Fibroblast of gingiva (primary cell): ENCODE measurements at places on chromosomes 3 and 15.

GRCh38 chr15:39834256-39834655 is 51.6 kb upstream of the FSIP1 start:
- peak; percentile 61 for DNase-seq

DNA sequence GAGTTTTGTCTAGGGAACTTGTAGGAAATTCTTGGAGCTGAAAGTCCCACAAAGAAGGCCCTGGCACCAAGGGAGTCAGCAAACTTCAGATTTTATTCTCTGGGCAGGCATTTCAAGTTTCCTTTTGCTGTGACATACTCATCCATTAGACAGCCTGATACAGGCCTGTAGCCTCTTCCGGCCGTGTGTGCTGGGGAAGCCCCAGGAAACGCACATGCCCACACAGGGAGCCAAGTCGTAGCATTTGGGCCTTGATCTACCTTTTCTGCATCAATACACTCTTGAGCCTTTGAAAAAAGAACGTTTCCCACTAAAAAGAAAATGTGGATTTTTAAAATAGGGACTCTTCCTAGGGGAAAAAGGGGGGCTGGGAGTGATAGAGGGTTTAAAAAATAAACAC is 15.0 kb downstream of the TIGIT start:
- no peak for DNase-seq

GRCh38 chr3:53545310-53545995 is 51.0 kb downstream of the CACNA1D start:
- DNase-seq = no peak

DNA sequence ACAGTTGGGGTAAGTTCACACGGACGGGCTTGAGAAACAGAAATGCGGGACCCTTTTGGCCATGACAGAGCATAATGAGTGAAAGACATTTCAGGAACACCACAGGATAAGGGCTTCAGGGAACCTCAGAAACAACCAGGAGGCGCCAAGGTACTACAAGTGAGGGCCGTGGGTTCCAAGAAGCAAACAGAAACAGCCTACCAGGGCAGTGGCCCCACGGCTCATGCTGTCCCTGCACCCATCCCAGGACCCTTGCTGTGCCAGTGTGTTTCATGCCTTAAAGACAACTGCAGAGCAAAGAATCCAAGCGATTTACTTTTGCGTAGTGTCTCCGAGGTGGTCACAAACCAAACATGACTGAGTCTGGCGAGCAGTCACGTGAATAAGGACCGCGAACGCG is 54.0 kb downstream of the RUBCN start:
- DNase-seq = no peak

DNA sequence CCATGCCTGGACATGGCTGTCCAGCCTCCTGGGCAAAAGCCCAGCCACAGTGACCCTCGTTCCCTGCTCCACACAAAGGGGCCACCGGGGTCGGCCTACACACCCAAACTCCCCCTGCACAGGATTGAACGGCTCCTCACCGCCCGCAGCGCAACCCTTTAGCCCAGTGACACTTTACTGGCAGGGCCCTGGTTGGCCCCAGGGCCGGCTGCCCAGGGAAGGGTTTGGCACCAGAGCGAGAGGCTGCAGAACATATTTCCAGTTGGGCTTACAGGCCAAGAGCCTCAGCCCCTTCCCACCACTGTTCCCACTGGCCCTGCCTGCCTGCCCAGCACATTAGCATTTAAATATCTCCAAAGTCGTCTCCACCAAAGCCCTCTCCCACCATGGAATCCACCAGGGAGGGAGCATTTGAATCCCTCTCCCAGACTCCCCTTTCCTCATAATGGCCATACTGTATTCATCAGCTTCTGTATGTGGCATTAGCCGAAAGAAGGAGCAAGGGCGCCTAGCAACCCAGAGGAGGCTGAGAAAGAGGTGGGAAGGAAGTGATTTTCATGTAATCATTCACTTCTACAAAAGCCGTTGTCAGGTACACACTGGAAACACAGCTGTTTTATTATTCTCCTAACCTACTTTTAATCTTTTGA is 85.4 kb downstream of the SLC6A11 start:
- no peak for DNase-seq

GRCh38 chr3:46193436-46193835 is 14.7 kb downstream of the CCR1 start:
- DNase-seq = peak; percentile 34

DNA sequence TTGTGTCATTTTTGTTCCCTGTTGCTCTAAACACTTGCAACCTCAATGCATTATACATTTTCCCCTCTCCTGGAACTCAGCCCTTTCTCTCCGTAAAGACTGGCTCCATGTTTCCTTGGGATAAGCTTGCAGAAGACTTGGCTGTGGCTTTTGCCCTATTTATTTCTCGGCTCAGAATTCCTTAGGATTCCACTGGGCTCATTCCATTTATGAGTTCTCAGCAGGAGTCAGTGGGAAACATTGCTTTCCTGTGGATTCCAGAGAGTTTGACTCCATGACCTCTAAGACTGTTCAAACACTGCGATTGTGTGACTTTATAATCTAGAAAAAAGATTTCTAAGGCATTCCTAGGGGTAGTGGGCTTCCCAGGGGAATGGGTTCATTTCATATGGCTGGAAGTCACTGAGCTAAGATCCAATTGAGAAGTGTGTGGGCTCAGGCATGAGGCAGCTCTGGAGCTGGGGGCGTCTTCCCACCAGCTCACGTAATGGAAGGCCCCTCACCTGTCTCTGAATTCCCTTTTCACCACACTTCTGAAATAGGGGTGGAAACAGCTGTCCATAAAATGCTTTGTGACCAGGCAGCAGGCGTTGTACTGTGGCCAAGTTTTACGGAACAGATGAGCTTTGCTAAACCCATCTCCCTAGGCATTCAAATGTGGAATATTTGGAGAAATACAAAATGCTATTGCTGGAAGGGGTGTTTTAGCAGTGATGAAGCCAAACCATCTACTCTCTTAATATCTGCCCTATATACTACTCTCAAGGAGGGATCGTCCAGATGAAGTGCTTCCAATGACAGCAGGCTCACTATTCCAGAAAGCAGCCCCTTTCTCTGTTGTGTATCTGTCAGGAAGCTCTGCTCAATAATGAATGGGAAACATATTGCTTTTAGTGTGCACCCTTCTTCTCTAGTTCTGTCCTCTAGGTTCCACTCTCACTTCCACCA is 91.8 kb upstream of the BCL6 start:
- DNase-seq = no peak

- DNase-seq = no peak
Measured at GRCh38 chr3:194275291-194275690, 75.8 kb downstream of the CPN2 start.

DNA sequence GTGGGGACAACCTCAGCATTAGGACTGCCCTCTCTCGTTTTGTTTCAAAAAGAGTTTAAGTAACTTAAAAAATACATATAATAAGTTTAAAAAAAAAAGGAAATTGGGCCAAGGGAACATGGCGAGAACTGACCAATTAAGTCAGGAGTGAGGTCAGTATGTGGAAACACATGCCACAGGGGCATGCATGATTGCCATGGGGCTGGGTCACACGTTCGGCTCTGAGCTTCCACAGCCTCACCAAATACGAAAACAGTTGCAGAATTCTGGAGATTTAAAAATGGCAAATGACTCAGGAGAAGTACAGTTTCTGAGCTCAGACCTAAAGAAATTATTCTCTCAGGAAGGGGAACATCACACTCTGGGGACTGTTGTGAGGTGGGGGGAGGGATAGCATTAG is 24.1 kb downstream of the PDE8A start:
- no peak for DNase-seq

GRCh38 chr15:85137489-85138168 is 156.0 kb downstream of the PDE8A start:
- no peak for DNase-seq
